Activated naive CD4-positive, alpha-beta T cell (primary cell): ENCODE measurements at places on chromosomes 7 and 10.

DNA sequence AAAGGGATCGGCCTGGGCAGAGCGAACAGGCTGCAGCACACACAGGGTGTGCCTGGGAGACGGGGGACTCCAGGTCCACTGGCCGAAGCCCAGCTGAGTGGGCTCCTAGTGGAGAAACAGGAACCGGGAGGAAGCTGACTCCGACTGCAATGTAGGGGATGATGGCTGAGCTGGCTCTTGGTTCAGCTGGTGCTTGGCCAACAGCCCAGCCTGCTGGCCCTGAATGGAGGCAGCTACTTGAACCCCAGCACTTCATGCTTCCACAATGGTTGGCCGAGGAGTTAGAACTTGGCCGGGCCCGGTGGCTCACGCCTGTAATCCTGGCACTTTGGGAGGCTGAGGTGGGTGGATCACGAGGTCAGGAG is 27.0 kb upstream of the FRAT2 start:
- DNase-seq = no peak

- no peak for DNase-seq
These were observed 21.1 kb upstream of the FOXI2 start for GRCh38 chr10:127715782-127716378.

DNA sequence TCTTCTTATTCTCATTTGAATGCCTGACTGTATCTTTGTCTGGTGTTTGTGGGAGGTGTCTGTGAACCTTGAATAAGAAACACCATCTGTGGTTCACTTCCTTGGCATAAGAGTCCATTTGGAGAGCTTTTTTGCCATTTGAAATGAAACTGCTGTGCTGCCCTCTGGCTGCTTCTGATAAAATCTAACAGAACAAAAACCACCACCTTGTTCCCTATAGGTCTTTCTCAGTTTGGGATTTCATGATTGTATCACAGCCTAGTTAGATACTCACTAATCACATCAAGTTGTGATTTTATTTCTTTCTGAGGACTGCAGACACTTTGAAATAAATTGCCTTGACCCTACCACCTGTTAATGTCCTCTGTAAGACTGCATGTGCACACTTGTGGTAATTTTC is 102.7 kb upstream of the FAM13C start:
- DNase-seq = no peak

DNA sequence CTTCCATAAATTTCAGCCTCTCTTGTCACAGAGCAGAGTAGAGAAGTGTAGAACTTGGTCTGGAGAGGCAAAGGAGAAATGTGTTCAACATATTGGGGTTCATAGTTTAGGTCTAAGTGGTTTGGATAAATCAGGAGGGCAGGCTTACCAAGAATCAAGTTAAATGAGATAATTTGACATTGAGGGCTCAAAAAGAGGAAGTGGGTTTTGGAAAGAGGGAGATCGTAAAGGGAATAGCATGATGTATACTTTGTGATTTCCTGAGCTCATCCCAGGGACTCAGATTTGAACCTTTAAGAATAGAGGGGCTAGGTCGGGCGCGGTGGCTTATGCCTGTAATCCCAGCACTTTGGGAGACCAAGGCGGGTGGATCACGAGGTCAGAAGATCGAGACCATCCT is 34.7 kb upstream of the NPY start:
- DNase-seq = no peak

DNA sequence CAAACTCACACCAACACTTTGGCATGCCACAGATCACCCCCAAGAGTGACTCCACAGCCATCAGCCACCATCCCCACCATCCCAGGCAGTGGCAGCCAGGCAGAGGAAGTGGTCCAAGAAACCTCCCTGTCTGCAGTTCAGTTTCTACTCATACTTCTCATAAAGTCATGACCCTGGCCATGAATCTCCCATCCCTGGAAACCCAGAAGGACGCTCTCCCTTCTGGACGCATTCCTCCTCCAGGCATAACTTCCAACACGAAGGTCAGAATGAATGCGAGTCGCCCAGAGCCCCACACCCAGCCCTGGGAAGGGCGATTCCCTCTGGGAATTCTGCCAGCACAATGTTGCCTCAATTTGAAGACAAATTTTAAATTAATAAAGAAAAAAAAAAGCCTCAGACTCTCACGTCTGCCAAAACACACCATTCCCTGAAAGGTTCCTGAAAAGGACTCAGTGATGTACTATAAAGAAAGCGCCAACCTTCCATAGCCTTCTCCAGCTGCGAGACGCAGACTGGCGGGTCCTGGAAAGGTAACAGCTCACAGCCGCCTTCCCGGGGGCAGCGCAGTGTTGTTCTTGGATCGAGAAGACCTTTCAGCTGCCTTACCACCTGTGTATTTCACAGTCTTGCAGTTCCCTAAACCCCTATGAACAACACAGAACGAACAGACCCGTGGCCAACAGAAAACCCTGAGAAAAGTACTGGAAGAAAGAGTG is 307.6 kb downstream of the FRMD4A start:
- no peak for DNase-seq

DNA sequence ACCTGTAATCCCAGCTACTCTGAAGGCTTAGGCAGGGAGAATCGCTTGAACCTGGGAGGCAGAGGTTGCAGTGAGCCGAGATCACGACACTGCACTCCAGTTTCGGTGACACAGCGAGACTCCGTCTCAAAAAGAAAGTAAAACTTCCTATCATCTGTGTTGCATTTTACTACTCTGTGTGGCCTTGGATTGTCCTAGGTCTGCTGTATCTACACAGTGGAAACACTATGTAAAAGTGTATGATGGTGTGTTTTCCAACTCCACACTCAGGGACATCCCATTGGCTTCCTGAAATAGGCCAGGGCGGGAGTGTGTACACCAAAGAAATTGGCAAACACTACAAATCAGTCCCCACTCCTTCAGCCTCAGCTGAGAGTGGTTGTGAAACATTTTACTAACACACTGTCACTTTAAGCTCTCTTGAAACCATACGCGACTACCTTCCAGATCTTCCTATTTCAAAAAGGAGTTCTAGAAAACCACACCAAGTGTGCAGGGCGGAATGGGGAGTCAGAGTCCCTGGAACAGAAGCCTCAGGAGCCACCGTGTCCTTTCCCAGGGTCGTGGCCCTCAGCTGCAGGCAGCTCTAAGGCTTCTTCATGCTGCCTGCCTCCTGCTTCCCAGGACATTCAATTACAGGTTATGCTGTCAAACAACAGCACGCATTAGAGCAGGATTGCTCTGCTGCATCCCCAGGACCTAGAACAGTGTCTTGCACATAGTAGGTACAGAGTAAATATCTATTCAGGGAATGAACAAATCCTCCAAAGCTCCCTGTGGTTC is 275.4 kb downstream of the PARD3 start:
- DNase-seq = no peak

DNA sequence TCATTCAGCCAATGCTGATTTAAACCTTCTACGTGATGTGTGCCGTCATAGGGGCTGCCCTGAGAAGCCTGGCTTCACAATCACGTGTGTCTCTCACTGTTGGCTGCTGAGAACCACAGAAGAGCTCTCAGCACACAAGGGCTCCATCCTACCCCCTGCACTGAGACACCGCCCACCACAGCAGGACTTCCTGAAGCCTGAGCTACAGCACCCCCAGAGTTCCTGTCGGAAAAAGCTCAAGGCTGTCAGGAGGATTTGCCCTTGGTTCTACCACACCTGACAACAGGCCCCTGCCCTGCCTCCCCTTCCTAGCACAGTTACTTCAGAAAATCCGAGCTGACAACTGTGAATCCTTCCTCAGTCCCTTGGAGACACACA is 191.9 kb downstream of the MAD1L1 start:
- no peak for DNase-seq

DNA sequence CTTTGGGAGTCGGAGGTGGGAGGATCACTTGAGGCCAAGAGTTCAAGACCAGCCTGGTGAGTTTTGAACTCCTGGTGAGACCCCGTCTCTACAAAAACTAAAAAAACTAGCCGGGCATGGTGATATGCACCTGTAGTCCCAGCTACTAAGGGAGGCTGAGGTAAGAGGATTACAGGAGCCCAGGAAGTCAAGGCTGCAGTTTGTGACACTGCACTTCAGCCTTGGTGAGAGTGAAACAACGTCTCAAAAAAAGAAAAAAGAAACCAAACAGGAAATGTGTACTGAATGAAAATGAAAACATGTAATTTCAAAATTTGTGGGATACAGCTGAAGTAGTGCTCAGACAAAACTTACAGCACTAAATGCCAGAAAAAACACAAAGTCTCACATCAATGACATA is 7.6 kb downstream of the ARHGAP12 start:
- DNase-seq = no peak

DNA sequence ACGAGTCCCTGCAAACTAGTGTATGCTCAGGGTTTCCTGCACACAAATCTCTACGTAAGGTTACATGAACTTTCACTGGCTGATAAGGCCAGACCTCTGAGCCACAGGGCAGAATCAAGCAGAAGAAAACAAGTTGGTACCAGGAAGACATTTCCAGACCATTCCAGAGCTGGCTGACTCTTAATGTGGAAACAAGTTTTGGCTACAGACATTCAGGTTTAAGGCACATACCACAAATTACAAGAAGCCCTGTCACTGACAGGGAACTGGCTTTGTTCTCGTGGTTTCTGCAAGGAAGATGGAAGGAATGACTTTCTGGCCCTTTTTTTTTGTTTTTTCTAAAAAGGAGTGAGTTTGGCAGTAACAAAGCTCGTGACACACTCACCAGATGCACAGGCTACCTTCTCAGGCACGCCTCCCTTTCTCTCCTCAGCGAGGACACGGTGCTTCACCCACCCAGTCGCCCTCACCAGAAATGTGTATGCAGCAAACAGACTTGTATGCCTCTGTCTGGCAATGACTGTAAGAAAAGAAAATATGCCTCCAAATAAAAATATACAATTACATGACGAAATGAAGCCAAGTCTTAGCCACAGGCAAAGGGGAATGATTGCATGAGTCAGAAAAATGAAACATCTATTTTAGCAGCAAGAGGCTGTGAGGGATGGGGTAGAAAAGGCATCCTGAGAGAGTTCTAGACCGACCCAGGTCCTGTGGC is 22.6 kb downstream of the PLAC9 start:
- no peak for DNase-seq

DNA sequence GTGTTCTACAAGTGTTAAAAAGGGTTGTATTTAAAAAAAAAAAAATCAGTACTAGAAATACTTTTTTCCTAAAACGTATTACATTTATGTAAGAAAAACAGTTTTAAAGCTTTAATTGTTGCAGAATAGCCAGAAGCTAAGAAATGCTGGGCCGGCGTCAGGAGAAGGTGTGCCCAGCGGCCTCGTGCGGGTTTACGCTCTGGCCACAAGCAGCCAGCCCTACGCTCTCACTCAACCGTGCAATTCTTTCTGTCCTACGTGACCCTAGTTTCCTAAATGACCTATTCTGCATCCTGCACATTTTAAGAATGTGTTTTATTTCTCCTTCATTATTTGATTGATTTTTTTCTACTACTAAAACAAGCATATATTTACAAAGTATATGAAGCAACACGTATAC is 279.7 kb upstream of the KLF14 start:
- no peak for DNase-seq

DNA sequence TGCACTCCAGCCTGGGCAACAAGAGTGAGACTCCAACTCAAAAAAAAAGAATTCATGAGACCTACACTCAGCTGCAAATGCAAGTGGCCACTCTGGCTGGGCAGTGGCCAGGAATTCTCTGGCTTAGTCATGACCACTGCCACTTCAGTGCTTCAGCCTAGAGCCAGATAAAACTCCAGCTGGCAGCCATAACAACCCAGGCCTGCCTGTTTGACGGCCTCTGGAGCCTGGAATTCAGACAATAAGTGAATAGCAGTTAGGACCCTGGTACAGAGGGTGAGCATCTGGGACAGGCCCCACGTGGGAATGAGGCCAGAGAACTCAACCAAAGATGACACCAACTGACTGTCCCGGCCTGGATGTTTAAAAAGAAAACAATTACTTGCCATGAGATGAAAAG is 18.9 kb downstream of the RCC1L start:
- no peak for DNase-seq
